ENCODE measurements at places on chromosomes 1 and 21. TPM values are rescaled to one million over a fixed set of nuclear protein-coding genes. Genes with fewer than 3 reads are reported as not detected.

The ROR1 gene
- 35.4 TPM for total RNA-seq

The TNN gene
- total RNA-seq: not detected

The PTGFRN gene
- 156 TPM for total RNA-seq

The RIPPLY3 gene
- total RNA-seq: not detected

The LCE1F gene
- total RNA-seq: not detected

The HIVEP3 gene
- 2.2 TPM for total RNA-seq
